ENCODE measurements at places on chromosomes 12 and 14.

- no peak for DNase-seq
Observed at GRCh38 chr12:42003031-42003430, 141.6 kb downstream of the GXYLT1 start.

GRCh38 chr12:29552324-29552927 lies 54.9 kb upstream of the OVCH1 start:
- peak; percentile 49 for DNase-seq

GRCh38 chr12:104197264-104197663 lies 18.3 kb upstream of the TXNRD1 start:
- DNase-seq: no peak

DNA sequence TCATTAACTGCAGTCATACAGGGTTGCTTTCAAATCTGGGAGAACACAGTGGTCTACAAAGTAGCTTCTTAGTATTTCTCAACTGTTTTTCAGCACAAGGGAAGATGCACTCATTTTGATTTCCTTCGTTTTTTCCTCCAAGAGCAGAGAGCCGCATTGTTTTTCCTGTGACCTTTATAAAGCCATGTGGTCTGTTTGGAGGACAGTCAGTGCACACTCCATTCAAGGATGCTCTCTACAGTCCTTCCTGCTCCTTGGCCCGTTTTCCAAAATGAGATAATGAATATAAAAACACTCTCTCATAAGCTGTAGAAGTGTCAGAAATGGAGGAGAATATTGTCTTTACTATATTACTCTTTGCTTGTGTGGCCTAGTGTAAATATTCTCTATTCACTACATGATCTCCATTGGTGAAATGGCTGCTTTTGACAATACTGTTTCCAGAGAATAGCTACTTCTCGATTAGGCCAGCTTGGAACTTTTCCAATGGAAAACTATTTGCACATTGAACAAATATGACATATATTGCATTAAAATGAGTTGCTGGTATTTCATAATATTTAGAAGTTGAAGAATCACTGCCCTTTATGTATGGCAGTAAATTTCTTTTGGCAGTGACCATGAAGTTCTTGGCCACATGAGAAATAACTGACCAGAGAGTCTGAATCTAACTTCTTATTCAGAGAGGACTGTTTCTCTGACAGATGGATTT lies 393.1 kb upstream of the RGS6 start:
- DNase-seq: no peak

DNA sequence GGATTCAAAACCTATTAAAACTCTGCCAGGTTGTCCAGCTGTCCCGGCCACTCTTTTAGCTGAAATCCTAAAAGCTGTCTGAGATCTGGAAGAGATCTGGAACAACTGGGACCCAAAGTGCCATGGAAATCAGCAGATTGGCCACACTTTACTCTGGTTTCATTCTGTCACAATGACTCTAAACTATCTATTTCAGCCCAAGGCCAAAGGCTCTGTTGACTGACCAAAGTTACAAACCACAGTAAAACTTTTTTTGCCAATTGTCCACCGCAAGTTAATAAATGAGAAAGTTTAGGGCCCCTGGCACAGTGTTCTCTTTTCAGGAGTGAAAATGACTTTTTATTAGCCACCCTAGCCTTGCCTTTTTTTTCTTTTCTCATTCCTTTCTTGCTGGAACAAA lies 113.4 kb upstream of the CPM start:
- DNase-seq: no peak

DNA sequence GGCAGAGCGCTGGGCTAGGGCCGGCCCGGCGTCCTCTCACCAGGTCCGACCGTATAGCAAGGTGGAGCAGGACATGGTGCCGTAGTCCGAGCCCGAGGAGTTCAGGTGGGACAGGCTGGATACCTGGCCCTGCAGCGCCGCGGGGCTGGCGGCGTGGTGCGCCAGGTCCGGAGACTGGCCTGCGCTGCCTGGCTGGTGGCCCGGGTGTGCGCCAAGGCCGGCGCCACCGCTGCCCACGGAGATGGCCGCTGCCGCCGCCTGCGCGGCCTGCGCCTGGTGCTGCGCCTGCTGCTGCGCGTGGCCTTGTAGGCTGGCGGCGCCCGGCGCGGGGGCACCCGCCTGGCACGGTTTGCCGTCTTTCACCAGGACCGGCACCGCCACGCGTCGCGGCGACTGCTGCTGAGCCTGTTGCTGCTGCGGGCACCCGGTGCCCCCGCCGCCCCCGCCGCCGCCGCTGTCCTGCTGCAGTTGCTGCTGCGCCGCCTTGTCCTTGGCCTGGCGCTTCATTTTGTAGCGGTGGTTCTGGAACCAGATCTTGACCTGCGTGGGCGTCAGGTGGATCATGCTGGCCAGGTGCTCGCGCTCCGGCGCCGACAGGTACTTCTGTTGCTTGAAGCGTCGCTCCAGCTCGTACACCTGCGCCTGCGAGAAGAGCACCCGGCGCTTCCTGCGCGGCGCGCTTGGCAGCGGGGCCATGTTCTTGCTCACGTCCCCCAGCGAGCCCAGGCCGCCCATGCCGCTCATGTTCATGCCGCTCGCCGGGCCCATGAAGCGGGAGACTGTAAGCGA lies 2.6 kb downstream of the NKX2-1 start:
- no peak for DNase-seq

- DNase-seq: no peak
Observed at GRCh38 chr12:87405918-87406317, 623.3 kb downstream of the C12orf50 start.

DNA sequence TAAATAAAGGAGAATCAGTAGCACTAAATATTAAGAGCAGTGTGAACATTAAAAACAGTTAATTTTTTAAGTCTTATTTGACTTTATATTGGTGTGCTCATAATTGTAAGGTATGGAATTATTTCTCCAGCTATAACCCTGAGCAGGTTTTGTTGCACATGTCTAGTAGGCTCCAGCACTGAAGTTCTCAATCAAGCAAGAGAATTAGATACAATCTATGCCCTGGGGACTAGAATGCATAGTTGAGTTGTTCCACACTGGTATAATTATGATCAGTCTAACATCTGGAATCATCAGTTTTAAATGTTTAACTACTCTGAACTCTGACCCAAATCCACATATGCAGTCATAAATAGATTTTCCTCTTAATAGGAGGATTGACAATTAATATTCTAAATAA lies 257.8 kb upstream of the ARHGAP5 start:
- no peak for DNase-seq

DNA sequence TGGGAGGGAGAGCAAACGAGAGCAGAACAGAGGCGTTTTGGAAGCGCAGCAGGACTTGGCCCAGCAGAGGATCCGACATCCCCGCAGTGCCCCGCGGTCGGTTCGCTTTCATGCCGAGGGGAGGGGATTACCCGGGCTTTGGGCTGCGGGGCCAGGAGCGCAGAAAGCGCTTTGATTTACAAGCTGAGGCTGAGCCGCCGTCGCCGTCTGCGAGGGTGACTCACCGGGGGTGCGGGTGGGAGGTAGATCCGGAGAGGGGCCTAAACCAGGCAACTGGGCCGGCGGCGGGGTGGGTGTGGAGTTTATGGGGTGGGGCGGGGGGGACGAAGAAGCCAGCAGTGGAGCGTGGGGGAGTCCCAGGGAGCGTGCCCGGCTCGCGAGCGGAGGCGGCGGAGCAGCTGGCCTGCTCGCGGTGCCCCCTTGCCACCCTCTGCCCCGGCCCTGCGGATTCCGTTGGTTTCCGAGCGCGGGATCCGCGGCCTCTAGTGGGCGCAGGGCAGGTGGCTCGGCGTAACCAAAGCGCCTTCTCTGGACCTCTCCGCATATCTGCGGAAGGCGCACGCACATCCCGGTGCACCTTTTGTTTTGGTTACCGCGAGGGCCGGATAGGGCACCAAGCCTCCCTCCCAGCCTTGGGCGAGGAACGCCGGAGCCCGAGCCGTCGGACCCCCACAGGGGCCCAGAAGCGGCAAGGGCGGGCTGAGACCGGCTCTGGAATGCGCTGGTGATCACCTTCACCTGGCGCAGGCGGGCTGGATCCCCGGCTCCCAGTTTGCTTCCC lies 2.6 kb downstream of the SIX4 start:
- DNase-seq: no peak

Measured in midbrain (tissue), 1 donor.